ENCODE measurements at places on chromosomes 16 and 17.

DNA sequence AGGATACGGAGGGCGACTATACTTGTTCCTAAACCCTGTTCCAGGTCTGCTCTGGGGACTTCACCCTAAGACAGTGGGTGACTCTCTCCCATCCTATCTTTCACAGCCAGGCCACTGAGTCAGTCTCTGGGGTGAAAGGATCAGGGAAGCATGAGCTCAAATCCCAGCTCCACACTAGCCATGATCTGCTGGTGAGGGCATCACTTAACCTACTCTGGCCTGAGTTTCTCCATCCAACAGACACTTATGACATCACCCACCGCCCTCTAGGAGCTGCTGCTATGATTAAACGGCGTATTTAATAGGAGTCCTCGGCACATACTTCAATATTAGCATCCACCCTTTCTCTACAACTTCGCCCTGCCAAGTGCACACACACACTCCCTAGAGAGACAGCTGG, 10.1 kb downstream of the GAST start:
- no peak for DNase-seq

- peak; percentile 49 for DNase-seq
Measured at GRCh38 chr16:2983706-2984136, 3.5 kb upstream of the PKMYT1 start.

GRCh38 chr16:27498031-27498825, 51.5 kb downstream of the GTF3C1 start:
- DNase-seq = no peak

DNA sequence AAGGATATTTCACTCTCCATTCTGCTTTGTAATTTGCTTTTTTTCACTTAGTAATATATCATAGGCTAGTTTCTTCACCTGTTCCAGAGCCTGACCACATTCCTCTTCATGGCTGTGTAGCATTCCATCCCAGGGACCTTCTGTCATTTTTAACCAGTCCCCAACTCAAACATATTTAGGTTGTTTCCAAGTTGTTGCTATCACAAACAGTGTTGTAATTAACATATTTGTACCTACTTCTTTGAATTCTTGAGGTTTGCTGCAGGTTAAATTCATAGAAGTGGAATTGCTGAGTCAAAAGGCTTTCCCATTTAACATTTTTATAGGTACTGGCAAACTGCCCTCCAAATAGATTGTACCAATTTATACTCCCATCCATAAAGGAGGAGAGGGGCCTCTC, 65.1 kb upstream of the MED9 start:
- no peak for DNase-seq

- DNase-seq = no peak
Measured at GRCh38 chr16:3836641-3837040, 43.9 kb downstream of the CREBBP start.

DNA sequence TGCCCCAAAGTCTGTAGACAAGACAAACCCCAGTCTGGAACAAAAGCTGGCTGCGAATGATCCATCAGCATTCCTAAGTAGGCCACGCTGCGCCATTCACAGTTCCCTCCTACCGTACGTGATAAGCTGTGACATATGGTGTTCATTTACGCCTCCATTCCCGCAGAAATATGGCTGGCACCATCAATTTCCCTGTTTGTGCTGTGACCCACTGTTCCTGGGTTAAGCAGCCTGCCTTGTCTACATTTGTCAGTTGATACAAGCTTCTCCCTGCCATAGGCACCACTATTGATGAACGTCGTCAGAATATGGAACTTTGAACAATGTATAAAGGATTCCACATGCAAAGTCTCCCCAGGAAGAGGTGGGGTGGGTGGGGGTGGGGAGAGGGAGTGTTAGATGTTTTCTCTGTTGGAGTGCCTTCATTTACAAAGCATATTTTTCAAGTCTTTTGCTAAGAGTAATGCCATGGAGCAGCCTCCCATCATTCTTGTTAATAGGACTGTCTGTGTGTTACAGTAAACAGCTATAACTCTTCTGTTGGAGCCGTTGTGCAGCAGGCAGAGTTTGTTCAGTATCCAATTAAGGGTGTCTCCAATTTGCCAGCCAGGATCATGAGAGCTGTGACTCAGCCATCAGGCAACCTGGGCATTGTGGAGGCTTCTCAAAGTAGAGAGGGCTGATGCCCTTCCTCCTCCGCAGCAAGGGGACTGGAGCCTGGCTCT, 294.6 kb downstream of the TMEM114 start:
- no peak for DNase-seq

DNA sequence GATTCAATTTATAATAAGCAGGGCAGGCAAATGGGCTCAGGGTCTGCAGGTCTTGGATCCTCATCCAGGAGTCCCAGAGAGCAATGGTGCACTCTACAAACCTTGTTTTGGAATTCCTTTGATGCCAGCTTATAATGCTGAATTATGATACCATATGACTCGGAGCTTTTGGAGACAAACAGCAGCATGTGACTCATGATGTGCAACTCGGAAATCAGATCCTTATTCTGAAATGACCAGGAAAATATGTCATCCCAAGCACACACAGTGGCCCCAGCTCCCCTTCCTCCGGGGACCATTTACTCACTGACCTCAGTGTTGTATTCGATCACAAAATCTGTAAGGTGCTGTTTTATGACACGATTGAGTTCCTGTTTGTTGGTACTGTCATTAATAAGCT, 20.2 kb upstream of the UMOD start:
- DNase-seq = no peak

GRCh38 chr17:27944546-27945332, 51.6 kb upstream of the LYRM9 start:
- DNase-seq = no peak

GRCh38 chr16:83125999-83126568, 499.3 kb downstream of the CDH13 start:
- DNase-seq = no peak

GRCh38 chr17:17089796-17090641, 47.8 kb downstream of the MPRIP start:
- DNase-seq = no peak

DNA sequence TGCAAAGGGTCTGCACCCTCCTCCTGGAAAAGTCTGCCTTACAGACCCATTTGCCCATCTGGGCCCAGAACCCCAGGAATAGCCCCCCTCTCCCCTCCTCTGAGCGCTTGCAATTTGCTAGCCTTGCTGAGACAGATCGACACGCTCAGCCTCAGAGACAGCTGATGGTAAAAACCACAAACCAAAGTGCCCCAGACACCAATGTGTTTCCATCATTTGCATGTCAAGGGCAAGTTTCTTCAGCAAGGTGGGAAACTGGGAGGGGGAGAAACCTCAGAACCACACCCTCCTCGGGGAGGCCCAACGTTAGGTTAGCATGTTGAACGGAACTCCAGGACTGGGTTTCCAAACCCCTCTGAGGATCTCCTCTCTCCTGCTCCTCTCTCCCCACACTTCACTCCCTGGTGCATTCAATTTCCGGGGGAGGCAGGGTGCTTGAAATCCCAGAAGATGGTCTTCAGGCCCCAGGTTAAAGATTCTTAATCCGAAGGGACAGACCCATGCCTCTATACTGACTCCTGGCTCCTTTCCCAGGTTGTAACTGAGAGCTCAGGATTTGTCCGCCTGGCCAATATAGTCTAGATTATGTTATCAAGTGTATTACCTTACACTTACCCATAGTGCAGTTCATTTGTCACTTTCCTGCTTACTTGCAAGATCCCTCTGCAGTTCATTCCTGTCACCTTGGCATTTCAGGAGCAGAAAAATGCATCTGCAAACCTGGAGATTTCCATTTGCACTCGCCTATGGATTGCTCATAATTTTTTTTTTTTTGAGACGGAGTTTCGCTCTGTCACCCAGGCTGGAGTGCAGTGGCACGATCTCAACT, 1.3 kb upstream of the CUEDC1 start:
- DNase-seq = no peak

DNA sequence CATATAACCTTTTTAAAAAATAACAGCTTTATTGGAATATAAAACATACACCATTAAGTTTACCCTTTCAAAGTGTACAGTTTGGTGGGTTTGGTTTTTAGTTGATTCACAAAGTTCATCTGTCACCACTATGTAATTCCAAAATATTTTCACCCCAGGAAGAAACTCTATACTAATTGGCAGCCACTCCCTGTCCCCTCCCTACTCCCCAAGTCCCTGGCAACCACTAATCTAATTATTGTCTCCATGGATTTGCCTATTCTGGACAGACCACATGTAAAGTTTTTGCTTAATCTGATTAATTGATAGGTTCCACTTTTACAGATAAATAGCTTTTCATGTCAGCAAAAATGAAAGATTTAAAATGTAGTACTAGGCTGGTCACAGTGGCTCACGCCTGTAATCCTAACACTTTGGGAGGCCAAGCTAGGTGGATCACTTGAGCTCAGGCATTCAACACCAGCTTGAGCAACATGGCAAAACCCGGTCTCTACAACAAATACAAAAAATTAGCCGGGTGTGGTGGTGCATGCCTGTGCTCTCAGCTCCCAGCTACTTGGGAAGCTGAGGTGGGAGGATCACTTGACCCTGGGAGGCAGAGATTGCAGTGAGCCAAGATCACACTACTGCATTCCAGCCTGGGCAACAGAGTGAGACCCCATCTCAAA, 25.0 kb upstream of the MAPK3 start:
- DNase-seq = no peak

GRCh38 chr17:8955021-8955959, 10.2 kb downstream of the PIK3R5 start:
- DNase-seq = no peak

GRCh38 chr16:73186752-73187601, 139.0 kb upstream of the ZFHX3 start:
- no peak for DNase-seq

DNA sequence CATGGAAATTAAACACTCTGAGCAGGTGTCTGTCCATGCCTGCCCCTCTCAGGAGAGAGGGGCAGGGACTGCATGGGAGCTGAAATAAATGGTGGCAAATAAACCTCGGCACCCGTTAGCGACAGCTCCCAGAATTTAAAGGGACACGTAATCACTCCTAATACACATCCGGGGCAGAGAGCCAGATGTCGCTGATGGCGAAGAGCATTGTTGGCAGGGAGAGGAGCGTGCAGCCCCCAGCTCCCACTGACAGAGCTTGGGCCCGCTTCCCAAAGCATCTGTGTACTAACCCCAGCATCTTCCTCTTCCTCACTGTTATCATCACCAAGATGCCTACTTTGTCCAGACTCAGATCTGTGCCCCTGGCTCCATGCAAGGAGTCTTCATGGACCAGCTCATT, 85.8 kb downstream of the IRX5 start:
- no peak for DNase-seq

DNA sequence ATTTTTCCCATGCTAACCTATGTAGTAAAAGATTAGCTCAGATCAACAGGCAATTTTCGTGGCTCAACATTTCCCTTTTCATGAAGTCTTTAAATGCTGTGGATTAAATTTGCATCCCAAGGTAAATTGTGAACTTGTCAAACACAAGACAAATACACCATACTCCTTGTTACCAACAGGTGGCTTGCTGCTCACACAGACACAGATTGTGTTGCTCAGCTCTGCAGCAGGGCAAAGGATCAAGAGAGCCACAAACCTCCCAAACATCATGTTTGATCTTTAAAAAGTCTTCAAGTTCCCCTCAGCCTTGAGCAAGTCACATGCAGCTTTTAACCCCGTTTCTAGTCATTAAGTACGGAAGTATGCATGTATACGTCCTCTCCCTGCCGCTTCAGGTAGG, 119.6 kb upstream of the CNTNAP4 start:
- no peak for DNase-seq

DNA sequence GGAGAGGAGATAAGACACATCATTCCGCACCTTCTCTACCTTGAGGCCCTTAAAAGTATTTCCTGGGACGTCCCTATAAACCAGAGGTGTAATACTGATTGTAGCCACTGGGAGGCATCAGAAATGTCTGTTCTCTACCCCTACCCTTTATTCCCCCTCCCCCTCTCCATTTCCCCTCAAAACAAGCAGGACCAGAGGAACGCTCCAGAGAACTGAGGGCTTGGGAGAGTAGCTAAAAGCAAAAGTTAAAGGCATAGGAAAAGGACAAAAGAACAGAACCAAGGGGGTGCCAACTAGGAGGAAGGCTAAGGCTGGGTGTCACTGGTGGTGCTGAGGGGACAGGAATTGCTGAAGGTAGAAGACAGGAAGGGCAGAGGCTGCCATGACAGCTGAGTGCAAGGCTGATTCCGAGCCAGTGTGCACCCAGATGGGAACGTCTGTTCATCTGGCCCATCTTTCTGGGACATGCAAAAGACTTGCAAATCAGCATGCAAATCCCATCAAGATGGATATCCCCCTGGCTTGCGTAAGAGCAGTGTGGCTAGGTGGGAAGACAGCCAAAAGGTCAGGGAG, 6.7 kb downstream of the CAMTA2 start:
- no peak for DNase-seq

DNA sequence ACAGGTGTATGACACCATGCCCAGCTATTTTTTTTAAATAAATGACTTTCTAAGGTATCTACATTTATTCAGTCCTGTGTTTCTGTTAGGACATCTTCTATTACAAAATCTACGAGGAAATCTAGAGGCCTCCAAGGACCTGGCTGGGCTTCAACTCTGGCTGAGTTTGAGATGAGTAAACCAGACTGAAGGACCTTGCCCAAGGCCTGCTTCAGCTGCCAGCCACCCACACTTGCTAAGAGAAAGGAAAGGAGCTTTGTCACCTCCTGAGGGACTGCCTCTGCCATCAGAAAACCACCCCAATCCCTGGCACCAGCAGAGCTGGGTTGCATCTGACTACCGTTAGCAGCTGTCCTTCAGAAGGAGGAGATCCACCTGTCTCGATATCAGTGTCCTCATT, 1.3 kb upstream of the MYO1D start:
- no peak for DNase-seq

DNA sequence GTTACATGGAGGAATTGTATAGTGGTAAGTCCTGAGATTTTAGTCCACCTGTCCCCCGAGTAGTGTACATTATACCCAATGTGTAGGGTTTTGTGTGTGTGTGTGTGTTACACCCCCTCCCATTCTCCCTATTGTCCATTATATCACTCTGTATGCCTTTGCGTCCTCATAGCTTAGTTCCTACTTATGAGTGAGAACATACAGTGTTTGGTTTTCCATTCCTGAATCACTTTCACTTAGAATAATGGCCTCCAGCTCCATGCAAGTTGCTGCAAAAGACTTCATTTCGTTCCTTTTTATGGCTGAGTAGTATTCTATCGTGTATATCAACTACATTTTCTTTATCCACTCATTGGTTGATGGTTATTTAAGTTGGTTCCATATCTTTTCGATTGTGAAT, 635 bp upstream of the FA2H start:
- no peak for DNase-seq

DNA sequence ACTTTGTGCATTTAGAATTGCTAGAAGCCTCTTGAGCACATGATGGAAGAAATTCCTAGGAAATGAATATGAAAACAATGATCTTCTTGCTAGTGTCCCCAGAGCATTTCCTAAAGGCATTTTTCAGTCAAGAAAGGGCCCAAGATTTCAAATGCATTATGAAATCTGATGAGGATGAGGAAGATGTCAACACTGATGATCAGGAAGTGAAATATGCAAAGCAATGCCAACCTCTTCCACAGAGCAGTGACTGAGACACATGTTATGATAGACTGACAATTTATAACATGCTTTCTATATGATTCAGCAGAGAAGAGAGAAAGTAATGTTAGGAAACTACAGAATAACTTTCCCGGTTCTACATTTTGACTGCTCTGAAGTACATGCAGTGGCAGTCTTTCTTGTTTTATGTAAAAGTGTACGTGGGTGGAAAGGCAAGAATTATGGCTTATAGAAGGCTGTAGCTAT, 859.1 kb upstream of the GOT2 start:
- DNase-seq = no peak

- DNase-seq = no peak
Measured at GRCh38 chr16:19935694-19936093, 51.0 kb upstream of the GPRC5B start.

GRCh38 chr17:69246726-69247375, 18.2 kb upstream of the ABCA10 start:
- DNase-seq = no peak

GRCh38 chr17:37405955-37406634, 541 bp downstream of the ACACA start:
- no peak for DNase-seq

All from stimulated activated CD4-positive, alpha-beta T cell treated with anti-CD3 and anti-CD28 coated beads, Interleukin-1b, Interleukin-23, amount 100 ng/mL, for 24 hours (primary cell).